Epithelial cell of esophagus (primary cell): ENCODE measurements at places on chromosomes 7 and 10.

DNA sequence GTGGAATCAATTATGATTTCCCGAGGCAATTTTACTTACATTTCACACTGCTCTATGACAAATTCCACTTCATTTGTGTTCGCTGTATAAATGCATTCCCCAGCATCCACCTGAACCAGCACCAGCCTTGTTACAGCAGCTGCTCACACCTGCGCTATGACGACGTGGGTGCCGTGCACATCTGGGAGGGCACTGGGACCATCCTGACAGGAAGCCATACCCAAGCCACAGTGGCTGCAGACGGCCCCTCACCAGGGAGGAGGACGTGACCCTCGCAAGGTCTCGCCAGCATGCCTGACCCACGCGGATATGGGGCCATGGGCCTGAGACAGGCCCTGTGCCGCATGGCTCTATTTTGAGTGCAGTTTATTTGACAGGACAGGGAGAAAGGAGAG lies 201.3 kb downstream of the MAD1L1 start:
- no peak for DNase-seq

- peak; percentile 93 for DNase-seq
Observed at GRCh38 chr7:137670222-137671064, 176.3 kb downstream of the DGKI start.

- DNase-seq = peak; percentile 29
Observed at GRCh38 chr7:108455551-108455997, 662 bp downstream of the NRCAM start.

DNA sequence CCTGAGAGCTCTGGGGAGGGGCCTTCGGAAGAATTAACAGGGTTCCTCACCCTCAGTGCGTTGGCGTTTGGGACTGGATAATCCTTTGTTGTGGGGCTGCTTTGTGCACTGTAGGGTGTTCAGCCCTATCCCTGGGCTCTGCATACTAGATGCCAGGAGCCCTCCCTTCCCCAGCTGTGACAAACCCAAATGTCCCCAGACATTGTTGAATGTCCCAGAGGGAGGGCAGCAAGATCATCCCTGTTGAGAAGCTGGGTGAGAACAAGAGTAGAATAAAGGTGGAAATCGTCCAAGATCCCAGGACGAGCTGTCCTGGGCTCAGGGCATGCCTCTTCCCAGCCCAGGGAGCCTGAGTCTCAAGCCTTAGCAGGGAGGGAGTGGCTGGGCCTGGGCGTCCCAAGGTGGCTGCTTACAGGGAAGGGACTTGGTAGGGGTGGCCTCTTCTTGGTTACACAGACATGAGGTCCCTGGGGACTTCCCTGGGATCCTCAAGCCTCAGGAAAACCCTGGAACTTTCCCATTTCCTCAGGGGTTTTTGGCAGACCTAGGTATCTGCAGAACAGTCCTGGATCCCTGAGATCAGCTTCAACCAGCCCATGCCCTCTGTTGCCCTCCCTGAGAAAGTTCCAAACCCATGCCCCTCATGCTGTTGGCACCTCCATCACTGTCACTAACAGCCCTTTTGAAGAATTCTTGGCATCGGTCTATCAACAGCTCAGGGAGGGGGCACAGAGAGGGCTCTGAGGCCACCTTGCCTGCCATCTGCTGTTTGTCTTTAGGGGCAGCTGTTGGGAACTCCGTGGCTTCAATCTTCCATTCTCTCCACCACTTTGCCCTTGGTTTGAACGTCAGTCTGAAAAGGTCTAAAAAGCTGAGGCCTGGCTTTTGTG lies 53.7 kb downstream of the GOLGA7B start:
- no peak for DNase-seq

GRCh38 chr10:114933588-114933987 lies 4.4 kb upstream of the TRUB1 start:
- peak; percentile 87 for DNase-seq

DNA sequence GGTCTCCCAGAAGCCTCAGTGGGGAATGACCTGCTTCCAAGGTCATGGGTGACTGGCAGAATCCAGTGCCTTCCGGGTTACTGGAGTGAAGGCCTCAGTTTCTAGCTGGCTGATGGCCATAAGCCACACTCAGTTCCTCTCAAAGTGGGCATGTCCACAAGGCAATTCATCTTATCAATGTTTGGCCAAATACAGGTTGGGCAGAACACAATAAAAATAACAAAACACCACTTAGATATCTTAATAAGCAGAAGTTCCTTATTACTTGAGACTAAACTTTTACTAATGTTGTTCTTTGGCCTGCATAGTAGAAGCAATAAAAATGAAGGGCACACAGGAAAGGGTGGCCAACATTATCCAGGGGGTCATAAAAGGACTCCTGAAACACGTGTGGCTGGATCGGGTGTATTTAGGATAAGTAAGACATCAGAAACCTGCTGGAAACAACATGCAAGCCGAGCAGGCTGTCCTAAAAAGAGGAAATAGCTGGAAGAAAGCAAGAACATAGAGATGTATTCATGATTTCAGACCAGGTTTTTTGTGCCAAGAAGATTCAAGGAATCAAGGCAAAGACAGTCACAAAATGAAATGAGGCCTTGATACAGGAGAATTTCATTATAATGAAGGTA lies 19.6 kb upstream of the AKR1C2 start:
- DNase-seq = no peak

- DNase-seq = no peak
Observed at GRCh38 chr7:25615003-25615402, 386.7 kb upstream of the NPVF start.

DNA sequence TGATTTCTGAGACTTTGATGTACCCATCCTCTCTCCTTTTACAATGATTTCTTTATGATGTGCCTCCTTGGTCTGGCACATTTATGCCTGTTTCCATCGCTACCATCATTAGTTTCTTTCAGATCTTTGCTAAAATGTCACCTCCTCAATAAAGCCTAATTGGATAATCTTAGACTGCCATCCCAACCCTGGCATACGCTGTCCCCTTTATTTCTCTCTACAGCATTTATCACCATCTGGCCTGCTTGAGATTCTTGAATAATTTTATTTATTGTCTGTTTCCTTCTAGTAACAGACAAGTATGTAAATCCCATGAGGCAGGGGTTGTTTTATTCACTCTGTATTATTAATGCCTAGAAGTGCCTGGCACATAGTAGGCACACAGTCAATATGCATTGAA lies 6.7 kb upstream of the DNTT start:
- no peak for DNase-seq

DNA sequence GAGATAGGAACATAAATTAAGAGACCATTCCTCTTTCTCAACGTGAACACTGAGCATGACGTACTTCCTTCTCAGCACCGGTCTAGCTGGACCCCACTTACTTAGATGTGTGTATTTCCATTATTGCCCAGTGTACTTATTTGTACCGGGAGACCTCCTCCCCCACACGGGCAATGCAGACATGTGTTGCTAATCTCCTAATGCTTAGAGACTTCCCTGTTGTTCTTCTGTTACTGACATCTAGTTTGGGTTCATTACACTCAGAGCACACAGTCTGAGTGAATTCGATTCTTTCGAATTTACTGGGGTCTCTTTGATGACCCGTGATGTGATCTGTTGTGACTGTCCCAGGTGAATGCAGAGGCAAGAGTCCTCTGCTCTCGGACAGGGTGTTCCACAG lies 260.0 kb downstream of the MAD1L1 start:
- DNase-seq = no peak

GRCh38 chr10:12916587-12916986 lies 84.9 kb downstream of the CCDC3 start:
- DNase-seq = no peak

- DNase-seq = no peak
Observed at GRCh38 chr7:36217961-36218284, 64.9 kb downstream of the EEPD1 start.

- no peak for DNase-seq
Observed at GRCh38 chr7:2170576-2171521, 61.9 kb downstream of the MAD1L1 start.

GRCh38 chr7:36045326-36045725 lies 107.7 kb upstream of the EEPD1 start:
- no peak for DNase-seq

DNA sequence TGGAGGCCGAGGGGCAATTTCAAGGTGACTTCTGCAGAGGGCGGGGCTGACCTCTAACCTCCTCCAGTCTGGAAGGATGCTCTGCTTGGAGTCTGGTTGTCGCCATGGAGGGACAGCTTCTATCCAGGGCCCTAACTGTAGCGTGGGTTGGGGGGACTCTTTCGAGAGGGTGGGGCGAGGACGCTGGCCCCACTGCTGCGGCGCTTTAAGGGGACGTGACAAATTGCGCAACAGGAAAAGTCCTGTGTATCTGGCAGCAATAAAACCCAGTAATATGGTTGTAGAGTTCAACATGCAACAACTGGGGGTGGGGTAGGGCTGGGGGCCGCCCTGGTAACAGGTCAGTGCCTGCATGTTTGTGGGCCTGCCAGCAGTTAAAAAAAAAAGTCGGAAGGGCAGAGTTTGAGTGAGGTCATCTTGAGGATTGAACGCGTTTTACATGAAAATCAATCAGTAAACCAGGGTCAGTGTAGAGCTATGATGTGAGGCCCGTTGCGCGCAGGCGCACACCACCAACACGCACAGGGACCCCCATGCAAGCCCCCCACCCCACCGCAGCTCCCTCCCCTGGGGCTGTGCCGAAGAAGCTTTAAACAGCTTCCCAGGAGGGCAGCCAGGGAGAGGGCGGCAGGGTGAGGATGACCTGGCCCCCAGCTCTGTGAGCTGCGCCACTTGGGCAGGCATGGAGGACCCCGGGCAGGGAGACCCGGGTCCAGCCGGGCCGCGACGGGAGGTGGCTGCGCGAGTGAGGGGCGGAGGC lies 4.3 kb downstream of the SHH start:
- DNase-seq = no peak

DNA sequence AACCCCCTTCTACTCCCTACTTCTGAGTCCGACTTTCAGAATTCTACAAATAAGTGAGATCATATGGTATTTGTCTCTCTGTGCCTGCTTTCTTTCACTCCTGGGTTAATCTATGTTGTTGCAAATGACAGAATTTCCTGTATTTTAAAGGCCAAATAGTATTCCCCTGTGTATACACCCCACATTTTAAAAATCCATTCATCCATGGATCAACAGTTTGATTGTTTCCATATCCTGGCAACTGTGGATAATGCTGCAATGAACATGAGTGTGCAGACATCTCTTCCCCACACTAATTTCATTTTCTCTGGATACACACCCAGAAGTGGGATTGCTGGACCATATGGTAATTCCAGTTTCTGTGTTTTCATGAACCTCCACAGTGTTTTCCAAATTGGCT lies 225.8 kb upstream of the TCERG1L start:
- DNase-seq = no peak

DNA sequence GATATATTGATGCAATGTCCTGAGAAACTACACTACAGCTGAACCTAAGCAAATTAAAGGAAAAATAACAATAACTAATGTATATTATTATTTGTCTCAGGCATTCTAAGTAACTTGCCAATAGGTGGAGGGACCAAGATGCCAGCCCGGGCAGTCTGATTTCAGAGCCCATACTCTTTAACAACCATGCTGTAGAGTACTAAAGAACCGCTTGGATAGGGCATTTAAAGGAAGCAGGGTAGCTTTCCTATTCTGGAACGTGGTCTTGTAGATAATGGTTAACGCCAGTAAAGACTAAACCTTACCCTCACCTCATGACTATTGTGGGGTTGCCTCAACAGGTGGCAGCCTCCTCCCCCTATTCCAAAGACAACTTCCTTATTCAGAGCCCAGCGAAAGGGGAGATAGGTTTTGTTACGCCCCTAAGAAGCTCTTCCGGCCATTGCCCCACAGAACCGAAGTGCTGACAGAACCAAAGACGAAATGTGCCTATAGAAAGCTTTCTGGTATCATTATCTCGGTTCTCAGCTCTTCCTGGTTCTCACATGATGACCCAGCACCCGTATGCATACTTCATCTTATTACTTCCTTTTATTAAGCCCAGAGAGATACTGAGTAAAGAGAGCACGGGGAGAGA lies 707 bp upstream of the C1GALT1 start:
- DNase-seq = peak; percentile 56

GRCh38 chr7:69775231-69775771 lies 177.0 kb downstream of the AUTS2 start:
- DNase-seq = no peak
